MM.1S (cell line): ENCODE measurements at places on chromosomes 3 and 15.

DNA sequence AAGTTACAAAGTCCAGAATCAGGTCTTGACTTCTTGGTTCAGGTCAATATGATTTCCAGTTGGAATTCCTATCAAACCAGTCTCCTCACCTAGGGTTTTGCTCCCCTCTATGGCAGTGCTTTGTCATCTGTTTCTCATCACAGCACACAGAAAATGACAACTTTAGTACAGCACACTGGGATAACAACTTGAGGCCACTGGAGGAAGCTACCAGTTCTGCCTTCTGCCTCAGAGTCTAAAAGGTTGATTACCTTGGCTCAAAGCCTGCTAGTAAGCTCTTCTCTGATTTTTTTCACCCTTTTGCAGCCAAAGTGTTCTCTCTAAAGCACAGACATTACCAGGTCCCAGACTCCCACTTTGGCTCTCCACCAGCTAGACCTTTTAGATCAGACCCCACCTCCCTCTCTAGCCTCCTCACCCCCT lies 24.8 kb upstream of the TRIM59 start:
- no peak for DNase-seq

DNA sequence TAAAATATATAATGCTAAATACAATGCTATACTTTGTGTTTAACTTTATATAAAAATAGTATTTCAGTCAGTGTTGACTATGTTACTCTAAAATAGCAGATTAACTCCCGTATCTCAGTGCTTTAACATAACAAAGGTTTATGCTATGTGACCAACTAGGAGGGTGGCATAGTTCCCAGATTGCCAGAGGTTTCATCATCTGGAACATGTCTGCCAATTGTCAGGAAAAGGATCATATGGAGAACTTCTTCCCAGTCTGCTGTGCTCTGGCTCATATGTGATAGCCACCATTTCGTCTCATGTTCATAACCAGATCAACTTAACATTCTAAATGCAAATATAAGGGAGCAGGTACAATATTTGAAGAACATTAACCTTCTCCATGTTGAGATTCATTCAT lies 720.2 kb downstream of the MCTP2 start:
- DNase-seq: no peak

DNA sequence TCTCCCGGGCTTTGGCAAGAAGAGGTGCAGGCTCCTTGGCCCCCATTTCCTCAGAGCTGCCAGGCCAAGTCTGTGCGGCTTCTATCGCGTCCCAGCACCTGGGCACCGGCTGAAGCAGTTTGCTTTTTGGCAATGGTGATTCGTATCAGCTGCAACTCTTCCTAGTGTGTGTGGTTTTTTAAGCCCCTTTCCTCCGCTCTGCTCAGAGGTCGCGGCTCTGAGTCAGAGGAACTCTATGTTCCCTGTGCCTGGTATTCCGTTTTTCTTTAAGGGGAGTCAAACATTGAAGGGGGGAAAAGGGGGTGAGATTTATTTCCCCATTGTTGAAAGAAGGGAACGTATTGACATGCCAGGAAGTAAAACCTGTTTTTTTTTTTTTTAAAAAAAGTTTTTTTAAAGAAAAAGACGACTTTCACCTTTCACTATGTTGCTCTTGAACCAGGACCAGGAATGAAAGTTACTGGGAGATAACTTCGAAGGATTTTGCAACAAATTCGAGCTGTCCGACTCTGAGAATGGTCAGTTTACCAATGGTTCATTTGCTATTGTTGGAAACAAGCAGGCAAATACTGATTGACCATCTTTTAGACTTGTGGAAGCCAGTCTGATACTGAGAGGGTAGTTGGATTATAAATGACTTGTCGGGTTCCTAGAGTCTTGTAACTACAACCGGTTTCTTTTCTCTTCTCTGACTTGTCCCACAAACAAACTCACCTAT lies 1.1 kb downstream of the ARMC8 start:
- DNase-seq: no peak

- DNase-seq: no peak
Observed at GRCh38 chr15:91716536-91716935, 137.0 kb upstream of the SLCO3A1 start.

DNA sequence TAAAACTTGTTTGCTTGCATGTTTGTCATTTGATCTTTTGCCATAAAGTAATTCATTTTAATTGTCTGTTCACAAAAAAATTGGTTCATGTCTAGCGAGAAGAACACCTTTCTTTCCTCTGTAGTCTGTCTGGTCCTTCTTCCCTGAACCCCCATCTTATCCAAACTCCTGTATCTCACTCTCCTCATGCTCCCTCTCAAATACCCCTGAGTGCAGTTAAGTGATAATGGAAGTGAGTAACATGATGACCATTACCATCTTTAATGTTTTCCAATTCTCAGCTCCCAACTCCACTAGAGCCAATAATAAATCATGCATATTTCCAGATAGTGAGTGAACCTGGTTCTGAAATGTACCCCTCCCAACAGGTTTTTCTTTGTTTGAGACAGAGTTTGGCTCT lies 14.2 kb upstream of the KCNMB3 start:
- no peak for DNase-seq
